ENCODE measurements at places on chromosomes 2 and 18.
A peak's percentile ranks its signal among the peaks of the same experiment; 100 is the strongest.

DNA sequence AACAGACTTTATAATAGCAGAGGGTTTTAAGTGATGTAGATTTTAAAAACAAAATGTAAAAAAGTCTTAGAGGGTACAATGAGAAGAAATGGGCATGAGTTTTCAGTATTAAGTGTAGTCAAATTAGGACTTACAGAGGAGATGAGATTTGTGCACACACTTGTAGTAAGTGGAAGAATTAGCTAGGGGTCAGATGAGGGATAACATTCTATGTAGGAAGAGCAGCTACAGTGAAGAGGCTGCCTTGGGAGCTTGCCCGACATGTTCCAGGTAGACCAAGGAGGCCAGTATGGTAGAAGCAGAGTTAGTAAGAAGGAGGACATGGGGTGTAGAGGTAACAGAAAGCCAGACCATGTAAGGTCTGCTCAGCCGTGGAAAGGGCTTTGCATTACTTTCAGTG lies 189.2 kb upstream of the DSEL start:
- DNase-seq, result no peak

GRCh38 chr2:227164763-227165291 lies 403 bp downstream of the COL4A3 start:
- DNase-seq, result peak; percentile 14

DNA sequence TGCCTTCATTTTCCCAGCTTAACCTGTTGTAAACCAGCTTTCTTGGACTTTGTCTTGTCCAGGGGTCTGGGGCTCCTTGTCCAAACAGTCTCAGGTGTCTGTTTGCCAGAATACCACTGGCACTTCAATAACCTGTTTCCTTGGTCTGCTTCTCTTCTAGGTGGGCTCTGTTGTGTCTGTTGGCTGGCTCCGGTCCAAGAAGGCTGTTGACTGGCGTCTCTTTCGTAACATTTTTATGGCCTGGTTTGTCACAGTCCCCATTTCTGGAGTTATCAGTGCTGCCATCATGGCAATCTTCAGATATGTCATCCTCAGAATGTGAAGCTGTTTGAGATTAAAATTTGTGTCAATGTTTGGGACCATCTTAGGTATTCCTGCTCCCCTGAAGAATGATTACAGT lies 17.0 kb downstream of the SLC20A1 start:
- no peak for DNase-seq

- no peak for DNase-seq
Measured at GRCh38 chr2:206635015-206635414, 7.3 kb upstream of the FAM237A start.

DNA sequence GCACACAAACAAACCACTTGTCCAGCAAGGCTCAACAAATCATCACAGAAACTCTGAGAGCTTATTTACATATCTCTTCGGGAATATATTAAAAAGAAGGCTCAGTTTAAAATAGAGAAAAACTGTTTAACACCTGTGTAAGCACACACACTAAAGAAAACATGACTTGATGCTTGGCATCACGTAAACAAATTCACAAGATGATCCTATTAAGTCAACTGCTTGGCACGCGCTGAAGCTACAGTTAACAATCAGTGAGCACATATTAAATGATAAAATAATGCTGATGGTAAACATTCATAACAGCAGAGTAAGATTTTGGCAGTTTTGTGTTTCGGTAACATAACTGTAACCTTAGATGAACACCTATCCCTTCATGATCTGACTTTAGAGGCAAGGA lies 4.3 kb upstream of the HES6 start:
- DNase-seq, result no peak

- no peak for DNase-seq
Measured at GRCh38 chr18:49901862-49902340, 88.6 kb upstream of the ACAA2 start.

DNA sequence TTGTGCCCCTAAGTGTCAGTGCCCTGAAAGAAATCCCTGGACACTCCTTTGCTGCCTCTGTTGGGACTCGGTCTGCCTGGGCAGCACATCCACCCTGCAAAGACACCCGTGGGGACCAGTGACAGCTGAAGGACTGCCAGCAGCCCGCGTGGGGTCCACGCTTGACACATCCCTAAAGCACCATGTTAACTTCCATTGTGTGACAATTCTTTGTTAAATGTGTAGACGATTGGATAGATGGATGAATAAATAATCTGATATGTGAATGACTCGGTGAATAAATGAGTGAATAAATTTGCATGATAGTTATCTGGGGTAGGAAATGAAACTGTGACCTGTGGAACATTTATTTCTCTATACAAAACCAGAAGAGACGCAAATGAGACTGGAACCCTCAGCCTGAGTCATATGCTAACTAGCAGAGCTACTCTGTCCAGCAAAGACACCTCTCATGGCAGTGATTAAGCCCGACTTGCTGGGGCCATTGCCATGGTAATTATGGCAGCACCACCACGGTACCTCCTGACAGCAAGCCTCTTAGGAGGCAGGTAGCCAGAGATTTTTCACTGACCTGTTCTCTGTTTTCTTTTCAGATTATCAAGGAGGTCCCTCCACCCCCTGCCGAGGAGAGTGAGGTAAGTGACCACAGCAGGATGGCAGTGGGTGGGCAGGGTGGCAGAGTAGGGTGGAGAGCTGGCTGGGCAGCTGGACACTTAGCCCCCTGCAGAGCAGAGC lies 156.8 kb downstream of the ANTXR1 start:
- no peak for DNase-seq

DNA sequence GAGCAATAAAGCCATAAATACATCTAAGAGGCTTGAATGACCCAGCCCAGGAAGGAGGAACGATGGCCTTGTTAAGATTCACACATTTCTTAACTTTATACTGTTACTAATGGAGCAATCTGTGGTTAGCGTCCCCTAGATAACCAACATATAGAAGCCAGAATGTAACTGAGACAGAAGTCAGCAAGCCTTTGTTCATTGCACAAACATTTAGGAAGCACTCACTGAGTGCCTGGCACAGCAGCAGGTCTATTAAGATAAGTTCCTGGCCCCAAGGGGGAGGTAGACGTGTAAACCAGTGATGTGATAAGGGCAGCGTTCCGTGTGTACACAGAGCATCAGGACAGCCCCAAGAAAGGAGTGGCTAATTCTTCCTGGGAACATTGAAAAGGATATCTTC lies 63.6 kb upstream of the ATL2 start:
- DNase-seq, result no peak

GRCh38 chr2:206942592-206943478 lies 3.5 kb downstream of the CPO start:
- DNase-seq, result no peak

DNA sequence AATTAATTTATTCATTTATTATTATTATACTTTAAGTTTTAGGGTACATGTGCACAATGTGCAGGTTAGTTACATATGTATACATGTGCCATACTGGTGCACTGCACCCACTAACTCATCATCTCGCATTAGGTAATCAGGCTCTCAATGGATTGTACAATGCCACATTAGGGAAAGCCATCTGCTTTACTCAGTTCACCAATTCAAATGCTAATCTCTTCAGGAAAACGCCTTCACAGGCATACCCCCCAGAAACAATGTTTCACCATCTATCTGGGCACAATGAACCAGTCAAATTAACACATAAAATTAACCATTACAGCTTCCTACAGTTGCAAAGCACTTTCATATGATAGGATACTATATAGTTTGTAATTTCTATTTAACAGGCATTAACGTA lies 84.8 kb upstream of the DNAJC10 start:
- DNase-seq, result no peak

DNA sequence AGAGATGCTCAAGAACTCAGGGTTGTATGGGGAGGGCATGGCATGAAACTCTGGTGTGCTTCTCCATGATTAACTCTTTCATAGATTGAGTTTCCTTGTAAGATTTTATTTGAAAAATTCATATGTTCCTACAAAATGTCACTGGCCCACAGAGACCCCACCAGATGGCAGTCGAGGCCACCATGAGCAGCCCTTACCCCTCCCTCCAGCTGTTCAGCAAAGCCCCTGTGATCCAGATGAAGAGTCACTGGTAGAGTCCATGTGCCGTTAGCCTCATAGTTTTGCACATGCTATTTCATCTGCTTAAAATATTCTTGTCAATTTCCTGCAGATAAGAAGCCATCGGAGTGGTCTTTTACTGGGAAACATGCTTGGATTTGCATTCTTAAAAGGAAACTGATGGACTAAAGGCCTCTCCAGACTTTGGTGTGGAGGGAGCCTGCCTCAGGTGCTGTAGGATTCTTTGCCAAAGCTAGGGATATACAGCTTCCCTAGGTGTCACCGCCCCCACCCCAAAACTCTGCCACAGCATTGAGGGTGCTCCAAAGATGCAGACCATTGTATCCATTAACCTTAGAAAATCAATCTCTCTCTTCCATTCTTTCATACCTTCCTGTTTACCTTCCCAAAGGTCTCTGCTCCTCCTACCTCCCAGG lies 18.8 kb downstream of the ZNF385B start:
- DNase-seq, result no peak

GRCh38 chr2:222289278-222290160 lies 9.3 kb downstream of the PAX3 start:
- no peak for DNase-seq

- DNase-seq, result no peak
Measured at GRCh38 chr2:19355931-19356544, 2.4 kb downstream of the OSR1 start.

DNA sequence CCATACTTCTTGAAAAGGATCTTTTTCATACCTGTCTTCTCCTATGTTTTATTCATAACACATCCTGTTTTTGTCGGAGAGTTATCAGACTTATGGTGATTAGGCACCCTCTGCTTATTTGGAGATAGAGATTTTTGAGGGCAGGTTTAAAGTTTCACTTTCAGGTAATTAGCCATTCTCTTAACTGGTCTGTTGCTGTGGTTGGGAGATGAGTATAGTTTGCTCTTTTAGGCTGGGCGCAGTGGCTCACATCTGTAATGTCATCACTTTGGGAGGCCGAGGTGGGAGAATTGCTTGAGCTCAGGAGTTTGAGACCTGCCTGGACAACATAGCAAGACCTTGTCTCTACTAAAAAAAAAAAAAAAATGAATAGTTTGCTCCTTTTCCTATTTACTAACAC lies 25.3 kb downstream of the SFTPB start:
- DNase-seq, result no peak

DNA sequence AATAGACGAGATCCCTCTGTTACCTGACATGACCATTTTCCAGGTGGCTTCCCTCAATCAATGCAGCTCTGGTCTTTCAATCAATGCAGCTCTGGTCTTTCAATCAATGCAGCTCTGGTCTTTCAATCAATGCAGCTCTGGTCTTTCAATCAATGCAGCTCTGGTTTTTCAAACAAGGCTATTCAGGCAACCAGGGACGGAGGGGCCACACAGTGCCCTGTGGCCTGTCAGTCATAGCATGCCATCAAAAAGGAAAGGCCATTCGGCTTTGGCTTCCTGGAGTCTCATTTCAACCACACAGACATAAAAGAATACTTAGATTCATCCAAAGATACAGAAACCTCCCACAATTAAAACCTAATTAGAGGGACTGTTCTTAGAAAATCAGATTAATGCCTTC lies 13.3 kb downstream of the MPP4 start:
- no peak for DNase-seq

DNA sequence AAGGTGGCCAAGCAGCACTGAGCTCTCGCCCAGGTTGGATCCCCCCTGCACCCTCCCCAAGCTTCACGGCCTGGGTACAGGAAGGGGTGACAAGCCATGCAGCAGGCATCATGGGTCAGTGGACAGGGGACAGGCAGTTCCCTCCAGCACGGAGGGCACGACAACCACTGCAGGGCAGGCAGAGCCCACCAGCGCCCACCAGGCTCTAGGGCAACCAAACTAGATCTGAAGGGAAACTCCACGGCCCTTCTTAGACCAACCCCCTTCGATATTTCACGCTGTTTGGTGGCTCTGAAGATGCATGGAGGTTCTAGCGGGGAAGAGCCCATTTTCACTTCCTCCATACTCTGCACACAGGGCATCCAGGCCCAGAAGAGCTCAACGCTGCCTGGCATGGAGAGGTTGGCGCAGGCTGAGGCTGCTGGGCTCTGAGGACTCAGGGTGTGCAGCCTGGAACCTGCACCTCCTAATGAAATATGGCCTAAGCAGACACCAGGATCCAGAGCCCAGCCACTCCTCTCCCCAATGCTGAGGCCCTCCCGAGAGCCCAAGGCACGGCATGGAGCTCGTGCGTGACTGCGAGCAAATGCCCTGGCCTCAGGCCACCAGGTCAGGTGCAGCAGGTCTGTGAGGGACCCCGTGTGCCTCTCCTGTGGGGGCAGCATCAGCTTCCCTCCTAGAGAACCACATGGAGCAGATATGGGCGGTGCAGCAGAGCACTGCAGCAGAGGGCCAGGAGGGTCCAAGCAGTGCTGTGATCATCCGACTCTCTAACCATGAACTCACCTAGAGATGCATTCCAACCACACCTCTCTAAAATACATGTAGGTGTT lies 8.7 kb upstream of the MTERF4 start:
- no peak for DNase-seq

- no peak for DNase-seq
Measured at GRCh38 chr18:35822413-35822812, 150.1 kb upstream of the RMP24 start.

GRCh38 chr2:88967844-88968243 lies 276.4 kb downstream of the RPIA start:
- no peak for DNase-seq

GRCh38 chr2:235515821-235516220 lies 22.0 kb downstream of the AGAP1 start:
- no peak for DNase-seq

DNA sequence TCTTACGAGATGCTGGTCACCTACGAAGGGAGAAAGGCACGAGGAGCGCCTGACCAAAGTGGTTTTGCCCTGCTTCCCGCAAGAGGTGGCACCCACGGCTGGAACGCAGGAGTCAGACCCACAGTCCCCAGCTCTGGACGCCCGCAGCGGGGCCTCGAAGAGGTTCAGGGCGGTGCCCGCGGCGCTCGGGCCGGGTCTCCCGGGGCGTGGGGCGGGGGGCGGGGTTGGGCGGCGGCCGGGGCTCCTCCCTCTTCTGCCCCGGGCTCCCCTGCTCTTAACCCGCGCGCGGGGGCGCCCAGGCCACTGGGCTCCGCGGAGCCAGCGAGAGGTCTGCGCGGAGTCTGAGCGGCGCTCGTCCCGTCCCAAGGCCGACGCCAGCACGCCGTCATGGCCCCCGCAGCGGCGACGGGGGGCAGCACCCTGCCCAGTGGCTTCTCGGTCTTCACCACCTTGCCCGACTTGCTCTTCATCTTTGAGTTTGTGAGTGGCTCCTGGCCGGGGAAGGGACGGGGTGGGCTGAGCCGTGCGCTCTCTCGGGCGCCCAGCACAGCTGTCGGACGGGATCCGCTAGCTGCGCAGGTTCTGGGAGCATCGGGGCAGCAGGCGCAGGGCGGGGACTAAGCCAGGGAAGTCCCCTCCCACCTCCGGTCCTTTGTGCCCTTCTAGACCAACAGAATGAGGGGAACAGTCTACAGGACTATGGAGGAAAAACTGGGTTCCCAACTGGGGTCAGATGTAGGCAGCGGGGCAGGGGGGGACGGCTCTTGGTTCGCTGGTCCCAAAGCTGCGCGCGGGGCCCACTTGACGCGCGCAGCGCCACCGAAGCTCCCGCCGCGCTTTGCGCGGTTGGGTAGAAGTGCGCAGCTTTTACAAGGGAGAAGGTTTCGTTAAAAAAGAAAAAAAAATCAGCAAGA lies at the start of gene MAL:
Gene MAL (plus strand): TSS at position 303 of the 914 bp plus-strand sequence. CDS start 85 bp downstream, at position 388.
- DNase-seq, result no peak
